ENCODE measurements at places on chromosomes 2 and 18. TPM values are rescaled to one million over a fixed set of nuclear protein-coding genes. Genes with fewer than 3 reads are reported as not detected.

- DNase-seq, result no peak
- no peaks in the 10 kb centered on the region for H3K4me1 ChIP-seq
These were observed 150.7 kb upstream of the SPRED2 start for GRCh38 chr2:65583061-65583460.

GRCh38 chr2:112791693-112792230 is 7.5 kb upstream of the IL1A start:
- H3K27me3 ChIP-seq, result peaks cover 4% of the 10 kb centered on the region
- H3K27ac ChIP-seq, result no peak overlapping the region

DNA sequence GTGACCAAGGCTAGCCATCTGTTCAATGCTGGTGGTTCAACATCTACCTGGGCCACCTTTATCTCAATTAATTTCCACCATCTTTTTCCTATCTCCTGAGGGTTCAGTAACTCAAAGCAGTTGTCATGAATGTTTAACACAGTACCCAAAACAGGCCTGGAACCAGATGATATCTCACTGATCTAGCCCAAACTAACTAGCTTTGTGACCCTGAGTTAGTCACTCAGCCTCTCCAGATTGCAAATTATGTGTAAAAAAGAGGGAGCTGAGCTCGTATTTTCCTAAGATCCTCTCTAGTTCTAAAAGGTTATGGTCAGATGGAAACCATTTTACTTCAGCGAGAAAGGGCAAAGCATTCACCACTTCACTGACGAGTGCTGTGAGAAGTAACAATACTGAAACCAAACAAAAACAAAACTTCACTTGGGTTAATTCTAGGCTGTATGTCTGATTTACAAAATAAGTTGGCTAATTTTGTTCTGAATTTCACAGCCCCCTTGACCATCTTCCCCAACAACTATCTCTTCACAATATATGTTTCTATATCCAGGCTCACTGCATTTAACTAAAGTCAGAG is 14.8 kb downstream of the SPRED2 start:
- H3K27me3 ChIP-seq, result no peaks in the 10 kb centered on the region
- no peak overlapping the region for H3K4me3 ChIP-seq
- peaks cover 43% of the 10 kb centered on the region for H3K4me1 ChIP-seq
- H3K27ac ChIP-seq, result peak overlapping the region; percentile 61

Gene CNRIP1
- not detected for total RNA-seq

DNA sequence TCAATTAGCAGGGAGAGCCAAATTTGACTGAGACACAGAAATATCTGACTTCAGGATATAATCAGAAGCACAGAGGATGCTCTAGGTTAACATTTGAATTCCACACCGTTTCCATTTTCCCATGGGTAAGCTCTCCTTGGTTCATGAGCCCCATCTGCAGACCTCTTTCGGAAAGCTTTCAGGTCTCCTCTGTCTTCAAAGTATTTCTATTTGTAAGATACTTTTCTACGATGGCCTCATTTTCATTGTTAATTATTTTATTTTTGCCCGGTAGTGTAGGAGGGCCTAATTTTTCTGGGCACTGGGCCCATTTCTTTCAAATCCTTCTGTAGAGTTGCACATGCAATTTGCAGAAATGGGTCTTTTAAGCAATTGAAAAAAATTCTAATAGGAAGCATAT is 53.8 kb downstream of the LRPPRC start:
- H3K36me3 ChIP-seq, result peaks cover 42% of the 10 kb centered on the region
- H3K4me1 ChIP-seq, result peaks cover 1% of the 10 kb centered on the region
- DNase-seq, result no peak
- H3K4me3 ChIP-seq, result no peak overlapping the region
- no peaks in the 10 kb centered on the region for H3K27me3 ChIP-seq

Gene CPS1
- 0.48 TPM for total RNA-seq

GRCh38 chr2:85584857-85585780 is 888 bp downstream of the VAMP5 start:
- peaks cover 61% of the 10 kb centered on the region for H3K4me1 ChIP-seq
- peaks cover 26% of the 10 kb centered on the region for H3K36me3 ChIP-seq
- H3K27me3 ChIP-seq, result no peaks in the 10 kb centered on the region
- H3K27ac ChIP-seq, result peak overlapping the region; percentile 90
- peak overlapping the region; percentile 83 for H3K4me3 ChIP-seq

Gene RBKS
- total RNA-seq, result 1.2 TPM
